ENCODE measurements at places on chromosomes 5 and 9. TPM values are rescaled to one million over a fixed set of nuclear protein-coding genes. Genes with fewer than 3 reads are reported as not detected.

The PCDHGB3 gene
- 0.59 TPM for total RNA-seq

The ANKRD20A1 gene
- 0.86 TPM for total RNA-seq

The CMBL gene
- total RNA-seq = 0.22 TPM

The ACTBL2 gene
- not detected for total RNA-seq

The CDC20B gene
- total RNA-seq = not detected

The PCDHB3 gene
- not detected for total RNA-seq

The HAPLN1 gene
- not detected for total RNA-seq

The ALDH1A1 gene
- total RNA-seq = 11.9 TPM

DNA sequence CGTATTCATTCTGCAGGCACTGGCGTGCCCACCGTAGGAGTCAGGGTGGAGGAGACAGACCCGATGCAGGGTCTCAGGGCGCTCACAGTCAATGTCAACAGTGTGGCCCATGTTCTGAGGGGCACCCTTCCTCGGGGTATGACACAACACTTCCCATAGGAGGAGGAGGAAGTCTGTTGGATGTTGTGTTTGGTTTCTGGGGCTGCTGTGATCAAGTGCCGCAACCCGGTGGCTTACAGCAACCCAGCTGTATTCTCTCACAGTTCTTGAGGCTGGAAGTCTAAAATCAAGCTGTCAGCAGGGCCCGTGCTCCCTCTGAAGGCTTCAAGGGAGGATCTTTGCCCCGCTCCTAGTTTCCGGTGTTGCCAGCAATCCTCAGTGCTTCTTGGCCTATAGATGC lies 5.6 kb upstream of the HNRNPAB start:
- H3K27ac ChIP-seq = no peak overlapping the region
- no peaks in the 10 kb centered on the region for H3K36me3 ChIP-seq
- H3K27me3 ChIP-seq = peaks cover 6% of the 10 kb centered on the region
- no peaks in the 10 kb centered on the region for H3K4me1 ChIP-seq
- DNase-seq = no peak
- H3K4me3 ChIP-seq = no peak overlapping the region

DNA sequence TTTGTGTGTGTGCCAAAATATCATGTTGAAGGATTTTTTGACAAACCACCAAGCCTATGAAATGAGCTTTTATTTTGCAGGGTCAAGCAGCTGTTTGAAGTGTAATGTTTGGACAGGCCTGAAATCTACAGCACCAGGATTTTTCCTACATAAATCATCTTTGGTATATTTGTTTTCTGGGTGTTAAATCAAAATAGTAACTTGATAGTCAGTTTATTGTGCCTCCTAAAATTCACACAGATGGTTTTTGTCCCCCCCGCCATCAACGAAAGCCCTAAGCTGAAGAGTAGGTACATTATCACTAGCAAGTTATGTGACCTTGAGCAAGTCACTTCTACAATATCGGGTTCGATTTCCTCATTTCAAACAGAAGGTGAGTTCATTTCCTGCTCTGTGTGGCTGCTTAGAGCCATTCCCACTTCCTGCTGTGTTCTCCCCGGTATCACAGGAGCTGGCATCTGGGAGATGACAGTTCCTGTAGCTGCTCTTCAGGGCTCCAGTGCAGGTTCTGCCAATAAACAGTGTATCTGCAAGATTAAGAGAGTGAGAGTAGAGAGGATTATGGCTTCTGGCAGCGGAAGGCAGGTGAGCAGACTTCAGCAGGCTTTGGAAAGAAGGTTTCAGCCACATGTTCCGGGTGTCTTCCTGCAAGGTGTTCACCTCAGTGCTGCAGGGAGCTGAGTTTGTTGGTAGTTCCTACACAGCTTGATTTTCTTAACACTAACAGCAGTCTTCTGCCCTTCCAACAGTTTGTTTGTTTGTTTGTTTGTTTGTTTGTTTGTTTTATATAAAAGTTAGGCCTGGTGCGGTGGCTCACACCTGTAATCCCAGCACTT lies 48.4 kb upstream of the GNE start:
- H3K27ac ChIP-seq = peak overlapping the region; percentile 21
- no peak for DNase-seq
- no peak overlapping the region for H3K4me3 ChIP-seq
- no peaks in the 10 kb centered on the region for H3K27me3 ChIP-seq
- no peaks in the 10 kb centered on the region for H3K4me1 ChIP-seq
- H3K36me3 ChIP-seq = no peaks in the 10 kb centered on the region

GRCh38 chr5:159730285-159730684 lies 186.0 kb upstream of the ADRA1B start:
- DNase-seq = no peak
- no peaks in the 10 kb centered on the region for H3K27me3 ChIP-seq
- no peak overlapping the region for H3K4me3 ChIP-seq
- H3K27ac ChIP-seq = no peak overlapping the region
- no peaks in the 10 kb centered on the region for H3K36me3 ChIP-seq
- no peaks in the 10 kb centered on the region for H3K4me1 ChIP-seq

DNA sequence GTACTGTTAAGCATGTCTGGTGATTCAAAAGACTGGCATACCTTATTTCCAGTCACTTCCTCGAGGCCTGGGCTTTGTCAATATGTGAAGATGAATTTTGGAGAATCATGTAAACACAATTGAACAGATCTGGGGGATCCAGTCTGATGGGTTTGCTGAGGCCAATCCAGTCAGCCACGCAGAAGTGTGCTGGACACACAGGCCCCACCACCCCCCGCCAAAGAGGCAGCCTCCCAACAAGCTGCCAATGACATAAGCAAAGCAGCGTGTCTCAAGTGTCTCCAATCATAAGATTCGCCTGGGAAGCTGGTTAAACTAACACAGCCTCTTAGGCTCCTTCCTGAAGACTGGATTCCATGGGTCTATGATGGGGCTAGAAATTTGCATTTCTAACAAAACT lies 192.9 kb upstream of the KLF9 start:
- no peaks in the 10 kb centered on the region for H3K27me3 ChIP-seq
- no peaks in the 10 kb centered on the region for H3K36me3 ChIP-seq
- no peaks in the 10 kb centered on the region for H3K4me1 ChIP-seq
- H3K27ac ChIP-seq = no peak overlapping the region
- no peak for DNase-seq
- H3K4me3 ChIP-seq = no peak overlapping the region

DNA sequence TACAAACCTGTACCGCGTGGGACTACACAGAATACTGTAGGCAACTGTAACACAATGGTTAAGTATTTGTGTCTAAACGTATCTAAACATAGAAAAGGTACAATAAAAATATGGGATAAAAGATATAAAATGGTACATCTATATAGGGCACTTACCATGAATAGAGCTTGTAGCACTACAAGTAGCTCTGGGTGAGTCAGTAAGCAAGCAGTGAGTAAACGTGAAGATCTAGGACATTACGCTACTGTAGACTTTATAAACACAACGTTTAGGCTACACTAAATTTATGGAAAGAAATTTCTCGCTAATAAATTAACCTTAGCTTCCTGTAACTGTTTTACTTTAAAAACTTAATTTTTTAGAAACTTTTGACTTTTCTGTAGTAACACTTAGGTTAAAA lies 46.5 kb downstream of the MRPS27 start:
- no peak overlapping the region for H3K4me3 ChIP-seq
- no peaks in the 10 kb centered on the region for H3K4me1 ChIP-seq
- H3K27me3 ChIP-seq = no peaks in the 10 kb centered on the region
- H3K27ac ChIP-seq = no peak overlapping the region
- no peaks in the 10 kb centered on the region for H3K36me3 ChIP-seq

DNA sequence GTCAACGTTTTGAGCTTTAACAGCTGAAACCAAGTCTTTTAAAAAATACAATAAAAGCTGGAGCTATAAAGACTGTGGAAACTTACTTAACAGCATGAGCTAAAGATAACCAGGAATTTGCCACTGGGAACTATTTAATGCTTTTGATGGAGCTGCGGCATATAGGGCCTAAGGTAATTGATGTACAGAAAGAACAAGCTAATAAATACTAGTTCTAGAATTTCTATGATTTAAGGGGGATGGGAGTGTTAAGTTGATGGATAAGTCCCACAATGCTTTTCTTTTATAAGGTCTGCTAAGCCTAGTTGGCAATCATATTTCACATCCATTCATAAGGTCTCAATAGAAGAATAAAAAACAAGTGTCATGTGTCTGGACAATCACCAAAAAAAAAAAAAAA lies 334.0 kb upstream of the DMAC1 start:
- DNase-seq = no peak
- H3K27ac ChIP-seq = no peak overlapping the region
- H3K4me3 ChIP-seq = no peak overlapping the region

GRCh38 chr9:134863941-134864820 lies 16.4 kb upstream of the FCN2 start:
- no peak for DNase-seq
- no peaks in the 10 kb centered on the region for H3K36me3 ChIP-seq
- no peaks in the 10 kb centered on the region for H3K4me1 ChIP-seq

- H3K4me3 ChIP-seq = no peak overlapping the region
- H3K27ac ChIP-seq = no peak overlapping the region
- no peak for DNase-seq
- H3K27me3 ChIP-seq = no peaks in the 10 kb centered on the region
- no peaks in the 10 kb centered on the region for H3K4me1 ChIP-seq
These were observed 61.7 kb upstream of the SHB start for GRCh38 chr9:38130724-38131123.

DNA sequence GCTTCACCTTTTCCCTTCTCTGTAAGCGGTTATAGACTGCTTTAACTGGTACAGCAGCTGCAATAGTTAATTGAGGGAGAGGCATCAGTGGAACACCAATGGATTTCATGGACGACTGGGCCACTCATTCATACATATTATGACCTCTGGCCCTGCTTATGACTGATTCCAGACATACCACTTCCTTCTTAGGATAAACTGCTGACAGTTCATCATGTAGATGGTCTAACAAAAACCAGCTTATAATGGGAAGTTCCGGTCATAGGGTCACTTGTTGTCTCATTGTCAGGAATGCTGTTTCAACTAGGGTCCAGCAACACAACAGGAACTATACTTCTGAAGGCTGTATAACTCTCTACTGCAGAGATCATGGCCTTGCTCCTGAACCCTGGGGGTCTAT lies 265.2 kb upstream of the RASA1 start:
- H3K4me1 ChIP-seq = no peaks in the 10 kb centered on the region
- no peaks in the 10 kb centered on the region for H3K36me3 ChIP-seq
- no peak overlapping the region for H3K4me3 ChIP-seq
- H3K27ac ChIP-seq = no peak overlapping the region
- no peaks in the 10 kb centered on the region for H3K27me3 ChIP-seq

DNA sequence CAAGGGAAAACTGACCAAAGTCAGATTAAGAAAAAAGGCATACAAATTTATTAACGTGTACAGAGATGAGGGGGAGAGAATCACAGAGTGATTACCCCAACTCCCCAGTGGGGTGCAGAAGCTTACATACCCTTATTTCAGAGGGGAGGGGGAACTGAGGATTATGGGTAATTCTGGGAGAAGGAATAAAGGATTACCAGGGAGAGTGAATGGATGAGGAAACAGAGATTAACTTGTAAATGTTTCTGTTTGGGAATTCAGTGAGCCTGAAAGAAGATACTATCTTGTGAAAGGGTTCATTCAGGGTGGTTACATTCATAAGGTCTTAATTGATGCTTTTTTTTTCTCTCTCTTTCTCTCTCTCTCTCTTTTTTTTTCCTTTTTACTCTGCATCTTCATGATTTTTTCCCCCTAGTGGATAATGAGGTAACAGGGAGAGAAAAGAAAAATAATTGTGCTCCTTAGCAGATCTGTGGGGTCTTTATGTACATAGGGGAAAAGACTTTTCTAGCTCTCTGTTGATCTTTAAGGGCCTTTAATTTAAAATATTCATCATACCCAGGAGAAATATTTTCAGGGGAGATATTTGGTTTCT lies 49.4 kb downstream of the TARS1 start:
- H3K36me3 ChIP-seq = no peaks in the 10 kb centered on the region
- H3K27ac ChIP-seq = no peak overlapping the region
- H3K4me1 ChIP-seq = no peaks in the 10 kb centered on the region
- H3K27me3 ChIP-seq = no peaks in the 10 kb centered on the region

DNA sequence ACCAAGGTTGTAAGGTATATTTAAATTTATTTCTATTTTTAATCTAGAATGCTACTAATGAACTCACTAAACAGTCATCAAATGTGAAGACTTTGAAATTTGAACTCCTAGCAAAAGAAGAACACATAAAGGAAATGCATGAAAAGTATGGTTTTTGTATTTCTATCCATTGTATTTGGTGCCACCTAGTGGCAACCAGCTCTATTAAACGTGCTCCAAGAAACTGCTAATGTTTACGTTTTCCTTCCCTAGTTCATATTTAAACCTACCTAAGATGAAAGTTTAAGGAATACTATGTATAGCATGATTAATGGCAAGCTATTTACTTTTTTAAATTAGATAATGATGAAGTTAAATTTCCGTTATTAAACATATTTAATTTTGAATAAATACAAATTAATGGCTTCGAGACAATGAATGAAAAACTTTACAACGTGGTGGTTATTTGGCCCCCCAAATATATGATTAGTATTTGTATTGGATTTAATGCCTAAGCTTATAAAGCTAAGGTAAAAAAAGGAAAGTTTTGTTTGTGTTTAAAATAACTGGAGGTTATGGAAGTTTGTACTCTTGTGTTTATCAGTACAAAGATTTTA lies 115.9 kb upstream of the SH3GL2 start:
- H3K4me1 ChIP-seq = no peaks in the 10 kb centered on the region
- no peaks in the 10 kb centered on the region for H3K36me3 ChIP-seq
- H3K4me3 ChIP-seq = no peak overlapping the region
- H3K27me3 ChIP-seq = no peaks in the 10 kb centered on the region

- no peak overlapping the region for H3K27ac ChIP-seq
- DNase-seq = no peak
- H3K36me3 ChIP-seq = no peaks in the 10 kb centered on the region
- H3K4me1 ChIP-seq = no peaks in the 10 kb centered on the region
- no peaks in the 10 kb centered on the region for H3K27me3 ChIP-seq
These were observed 68.8 kb downstream of the FEM1C start for GRCh38 chr5:115475788-115476187.

- no peak overlapping the region for H3K27ac ChIP-seq
- DNase-seq = no peak
- H3K36me3 ChIP-seq = no peaks in the 10 kb centered on the region
- no peak overlapping the region for H3K4me3 ChIP-seq
- no peaks in the 10 kb centered on the region for H3K27me3 ChIP-seq
- no peaks in the 10 kb centered on the region for H3K4me1 ChIP-seq
These were observed 49.2 kb downstream of the EQTN start for GRCh38 chr9:27247756-27248155.

- H3K27me3 ChIP-seq = no peaks in the 10 kb centered on the region
- no peak overlapping the region for H3K4me3 ChIP-seq
- no peak for DNase-seq
- no peaks in the 10 kb centered on the region for H3K4me1 ChIP-seq
These were observed 58.8 kb downstream of the CAAP1 start for GRCh38 chr9:26833792-26834191.

GRCh38 chr9:34380511-34381315 lies 4.0 kb upstream of the MYORG start:
- H3K27ac ChIP-seq = peak overlapping the region; percentile 65
- DNase-seq = peak; percentile 81
- H3K36me3 ChIP-seq = no peaks in the 10 kb centered on the region
